Stimulated activated CD8-positive, alpha-beta memory T cell treated with anti-CD3 and anti-CD28 coated beads, Interleukin-12 subunit alpha, Interleukin-12 subunit beta, amount 100 ng/mL, for 4 hours (primary cell): ENCODE measurements at places on chromosomes 1 and 21.

DNA sequence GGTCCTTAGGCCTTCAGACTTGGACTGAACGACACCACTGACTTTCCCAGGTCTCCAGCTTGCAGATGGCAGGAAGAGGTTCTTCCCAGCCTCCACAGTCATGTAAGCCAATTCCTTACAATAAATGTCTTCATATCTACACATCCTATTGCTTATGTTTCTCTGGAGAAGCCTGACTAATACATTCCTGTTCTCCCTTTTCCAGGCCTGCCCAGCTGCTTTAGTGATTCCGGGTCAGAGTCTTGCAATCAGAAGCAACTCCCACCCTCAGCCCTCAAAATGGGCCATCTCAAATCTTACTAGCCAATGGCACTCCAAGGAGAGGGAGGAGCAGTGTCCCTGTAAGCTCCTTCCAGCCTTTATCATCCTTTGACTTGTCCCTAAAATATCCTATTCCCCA is 16.4 kb upstream of the CPT2 start:
- DNase-seq, result no peak

- DNase-seq, result no peak
Measured at GRCh38 chr1:100347009-100347966, 5.0 kb upstream of the CDC14A start.

GRCh38 chr1:172670316-172670715 is 11.4 kb downstream of the FASLG start:
- no peak for DNase-seq

DNA sequence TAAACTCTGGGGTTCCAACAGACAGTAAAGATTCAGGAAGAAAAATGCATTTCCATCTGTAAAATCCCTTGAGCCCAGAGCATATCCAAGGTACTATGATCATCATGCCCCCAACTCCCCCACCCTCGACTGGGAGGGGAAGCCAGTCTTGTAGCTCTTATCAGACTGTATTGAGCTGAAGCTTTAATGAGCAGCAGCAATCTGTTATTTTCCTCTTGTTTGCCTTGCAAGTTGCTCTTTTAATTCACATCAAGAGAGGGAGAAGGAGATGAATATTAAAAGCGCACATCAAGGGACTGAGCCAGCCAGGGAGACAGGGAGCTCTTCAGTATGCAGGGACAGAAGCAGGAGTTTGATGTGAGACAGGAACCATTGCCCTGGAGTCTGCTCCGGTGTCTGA is 52.5 kb upstream of the KCNA3 start:
- no peak for DNase-seq

DNA sequence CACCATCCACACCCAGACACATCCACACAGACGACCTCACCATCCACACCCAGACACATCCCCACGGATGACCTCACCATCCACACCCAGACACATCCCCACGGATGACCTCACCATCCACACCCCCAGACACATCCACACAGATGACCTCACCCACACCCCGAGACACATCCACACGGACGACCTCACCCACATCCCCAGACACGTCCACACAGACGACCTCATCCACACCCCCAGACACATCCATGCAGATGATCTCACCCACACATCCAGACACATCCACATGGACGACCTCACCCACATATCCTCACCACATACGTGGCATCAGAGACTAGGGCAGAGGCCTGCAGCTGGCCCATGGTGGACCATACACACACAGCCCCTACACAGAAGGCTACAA is 14.7 kb upstream of the FABP3 start:
- no peak for DNase-seq

DNA sequence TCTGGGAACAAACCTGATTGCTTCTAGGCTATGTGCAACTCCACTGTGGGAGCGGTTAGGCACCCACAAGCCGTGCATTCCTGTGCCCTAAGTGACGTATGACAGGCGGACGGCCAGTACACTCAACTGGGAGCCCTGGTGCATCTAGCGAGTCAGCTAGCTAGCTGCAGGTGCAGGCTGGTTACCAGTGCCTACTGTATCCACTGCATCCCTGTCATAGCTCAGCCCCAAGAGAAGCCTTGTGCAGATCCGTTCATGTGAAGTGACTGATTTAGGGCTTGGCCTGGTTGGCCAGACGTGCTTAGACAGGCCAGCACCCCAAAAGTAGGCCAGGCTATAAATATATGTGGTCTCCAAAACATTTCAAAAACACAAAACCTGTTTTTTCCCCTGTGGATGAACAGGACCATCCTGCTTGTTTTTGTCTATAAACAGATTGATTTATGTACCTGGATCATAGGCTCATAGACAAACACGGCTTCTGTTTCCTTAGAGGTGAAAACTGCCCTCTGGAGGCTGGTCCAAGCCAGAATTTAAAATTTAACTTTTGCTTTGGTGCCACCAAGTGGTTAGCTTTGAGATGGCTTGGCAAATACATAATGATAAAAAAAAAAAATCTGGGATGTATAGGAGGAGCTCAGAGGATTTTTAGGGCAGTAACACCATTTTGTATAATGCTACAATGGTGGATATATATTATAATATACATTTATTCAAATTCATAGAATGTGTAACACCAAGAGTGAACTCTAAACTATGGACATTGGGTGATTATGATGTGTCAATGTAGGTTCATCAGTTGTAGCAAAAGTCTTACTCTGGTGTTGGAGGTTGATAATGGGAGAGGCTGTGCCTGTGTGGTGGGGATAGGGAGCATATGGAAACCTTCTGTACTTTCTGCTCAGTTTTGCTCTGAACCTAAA is 68.5 kb downstream of the GIPC2 start:
- no peak for DNase-seq

GRCh38 chr1:36155408-36156328 is at the start of gene MAP7D1:
Gene MAP7D1, plus strand, starts transcription at chr1:36156160. Its CDS starts 258 bp downstream, at chr1:36156418.
- DNase-seq, result peak; percentile 77

DNA sequence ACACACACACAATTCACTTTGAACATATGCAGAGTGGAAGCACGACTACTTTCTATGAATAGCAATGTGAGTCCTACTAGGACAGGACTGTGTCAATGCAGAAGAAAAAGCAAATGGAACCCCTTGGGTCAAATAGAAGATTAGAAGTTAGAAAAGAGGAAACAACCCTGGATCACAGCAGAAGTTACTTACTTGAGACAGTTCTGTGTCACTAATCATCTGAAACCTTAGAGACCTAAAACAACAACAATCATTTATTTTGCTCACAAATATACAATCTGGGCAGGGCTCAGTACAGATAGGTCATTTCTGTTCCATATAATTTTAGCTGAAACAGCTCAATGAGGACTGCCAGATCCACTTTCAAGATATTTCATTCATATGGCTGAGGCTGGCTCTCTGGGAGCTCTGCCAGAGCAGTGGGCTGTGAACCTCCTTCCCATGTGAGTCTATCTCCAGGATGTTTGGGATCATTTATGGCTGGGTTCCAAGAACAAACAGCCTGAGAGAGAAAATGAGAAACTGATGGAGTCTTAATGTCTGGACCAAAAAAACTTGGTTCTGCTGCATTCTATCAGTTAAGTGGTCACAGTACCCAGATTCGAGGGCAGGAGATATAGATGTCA is 42.5 kb upstream of the IL10 start:
- DNase-seq, result no peak

GRCh38 chr1:61620536-61620935 is 104.4 kb downstream of the TM2D1 start:
- DNase-seq, result no peak

- DNase-seq, result no peak
Measured at GRCh38 chr1:33358114-33358794, 37.4 kb upstream of the A3GALT2 start.

DNA sequence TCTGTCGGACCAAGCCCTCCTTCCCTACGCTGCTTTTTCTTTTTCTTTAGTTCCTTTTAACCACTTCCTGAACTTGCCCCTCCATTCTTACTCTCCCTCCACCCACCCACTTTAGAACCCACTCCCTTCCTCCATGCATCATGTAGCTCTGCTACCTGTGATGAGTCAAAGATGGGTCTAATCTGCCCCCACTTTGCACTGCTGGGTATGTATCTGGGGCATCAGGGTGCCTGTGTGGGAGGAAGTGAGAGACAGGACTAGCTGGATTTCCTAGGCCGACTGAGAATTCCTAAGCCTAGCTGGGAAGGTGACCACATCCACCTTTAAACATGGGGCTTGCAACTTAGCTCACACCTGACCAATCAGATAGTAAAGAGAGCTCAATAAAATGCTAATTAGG is 157.7 kb downstream of the SEC16B start:
- DNase-seq, result no peak

DNA sequence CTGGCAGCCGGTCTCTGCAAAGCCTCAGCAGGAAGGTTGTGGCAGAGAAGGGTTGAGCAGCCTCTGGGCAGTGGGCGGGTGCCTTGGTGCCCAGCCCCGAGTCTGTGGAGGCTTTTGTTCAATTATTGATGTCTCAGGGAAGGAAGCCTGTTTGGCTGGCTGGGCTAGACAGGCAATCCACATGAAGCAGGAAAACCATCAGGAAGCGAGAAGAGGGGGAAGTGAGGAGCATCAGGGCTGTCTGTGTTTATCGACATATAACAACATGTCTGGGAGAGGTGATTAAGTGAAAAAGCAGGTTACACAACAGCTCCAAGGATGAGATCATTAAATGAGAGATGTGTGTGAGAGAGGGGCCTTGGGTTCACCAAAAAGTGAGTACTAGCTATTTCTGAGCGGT is 105.4 kb downstream of the UBE2U start:
- no peak for DNase-seq

- DNase-seq, result no peak
Measured at GRCh38 chr1:247829656-247830055, 5.7 kb upstream of the OR14A16 start.
